ENCODE measurements at places on chromosomes 2 and 18.

DNA sequence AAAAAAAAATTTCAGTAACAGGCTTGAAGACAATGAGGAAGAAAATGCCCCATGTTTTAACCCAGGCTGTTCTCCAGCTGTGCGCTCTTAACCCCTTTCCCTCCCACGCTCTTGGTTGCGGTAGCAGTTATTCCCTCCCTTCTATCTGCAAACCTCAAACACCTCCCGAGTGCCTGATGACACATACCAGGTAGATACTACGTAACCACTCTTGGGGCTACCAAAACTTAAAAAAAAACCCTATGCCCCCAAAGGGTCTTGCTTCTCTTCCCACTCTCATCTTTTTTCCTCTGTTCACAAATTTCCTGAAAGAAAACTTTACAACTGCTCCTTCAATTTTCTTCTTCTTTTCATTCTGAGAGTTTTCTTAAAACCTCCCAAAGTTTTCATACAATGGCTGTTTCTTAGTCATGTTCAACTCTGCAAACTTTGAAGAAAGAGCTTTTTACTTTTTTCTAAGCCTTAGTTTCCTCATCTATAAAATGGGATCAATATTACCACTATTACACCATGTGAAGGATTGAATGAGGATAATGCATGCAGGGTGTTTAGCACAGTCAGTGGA lies 4.9 kb upstream of the DRC1 start:
- H3K27me3 ChIP-seq: peaks cover 14% of the 10 kb centered on the region
- H3K4me1 ChIP-seq: peaks cover 32% of the 10 kb centered on the region
- peak overlapping the region; percentile 39 for H3K27ac ChIP-seq
- peak; percentile 34 for DNase-seq

- no peaks in the 10 kb centered on the region for H3K36me3 ChIP-seq
- DNase-seq: no peak
- H3K4me1 ChIP-seq: no peaks in the 10 kb centered on the region
- no peak overlapping the region for H3K4me3 ChIP-seq
- no peaks in the 10 kb centered on the region for H3K27me3 ChIP-seq
- H3K27ac ChIP-seq: no peak overlapping the region
Observed at GRCh38 chr2:154886316-154886715, 187.8 kb downstream of the KCNJ3 start.

DNA sequence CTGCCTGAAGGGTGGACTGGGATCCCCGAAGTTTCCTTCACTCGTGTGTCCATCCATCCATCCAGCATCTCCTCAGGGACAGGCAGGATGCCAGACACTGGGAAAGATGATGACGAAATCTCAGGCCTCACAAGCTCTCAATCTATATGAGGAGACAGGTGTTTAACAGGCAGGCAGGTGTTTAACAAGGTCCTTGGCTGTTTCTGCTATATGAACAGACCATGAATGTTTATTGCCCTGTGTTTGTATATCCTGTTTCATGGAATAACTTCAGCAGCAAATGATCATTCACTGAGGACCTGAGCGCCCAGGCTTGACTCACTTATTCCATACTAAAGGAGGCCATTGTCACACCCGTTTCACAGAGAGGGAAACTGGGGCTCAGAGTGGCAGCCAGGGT lies 685.8 kb upstream of the HS6ST1 start:
- no peaks in the 10 kb centered on the region for H3K4me1 ChIP-seq
- no peak for DNase-seq
- H3K4me3 ChIP-seq: no peak overlapping the region
- H3K36me3 ChIP-seq: no peaks in the 10 kb centered on the region

DNA sequence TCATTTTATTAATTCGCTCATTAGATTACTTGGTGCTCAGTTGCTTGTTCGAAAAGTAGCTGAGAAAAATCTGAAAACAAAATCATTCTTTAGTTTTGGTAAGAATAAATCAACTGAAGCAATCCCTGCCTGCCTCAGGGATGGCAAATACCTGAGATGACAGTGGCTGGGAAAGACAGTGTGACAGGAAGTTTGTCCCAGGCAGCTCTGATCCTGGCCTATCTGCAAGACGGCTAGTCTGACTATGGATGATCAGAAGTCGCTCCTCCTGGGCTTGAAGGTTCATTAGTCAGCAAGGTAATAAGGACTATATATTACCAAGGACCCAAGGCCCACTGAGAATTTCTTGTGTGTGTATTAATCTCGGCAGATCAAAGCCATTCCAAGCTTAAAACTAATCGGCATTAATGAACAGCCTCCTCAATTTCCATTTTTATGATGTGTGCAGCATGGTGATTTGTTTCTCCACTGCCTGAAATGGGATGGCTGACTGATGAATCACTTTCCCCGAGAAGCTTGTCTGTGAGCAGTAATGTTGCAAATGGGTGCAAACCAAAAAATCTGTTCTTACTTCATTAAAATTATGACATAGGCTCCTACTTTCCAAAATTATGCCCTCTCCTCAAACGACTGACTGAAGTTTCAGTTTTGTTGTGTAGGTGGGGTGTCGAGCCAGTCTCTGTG lies 199.9 kb downstream of the ACTR3 start:
- DNase-seq: no peak
- no peaks in the 10 kb centered on the region for H3K4me1 ChIP-seq
- H3K27me3 ChIP-seq: peaks cover 10% of the 10 kb centered on the region
- H3K27ac ChIP-seq: no peak overlapping the region
- no peak overlapping the region for H3K4me3 ChIP-seq
- no peaks in the 10 kb centered on the region for H3K36me3 ChIP-seq

- peaks cover 15% of the 10 kb centered on the region for H3K36me3 ChIP-seq
- peak; percentile 39 for DNase-seq
- H3K4me3 ChIP-seq: no peak overlapping the region
- H3K27ac ChIP-seq: no peak overlapping the region
- peaks cover 9% of the 10 kb centered on the region for H3K4me1 ChIP-seq
Observed at GRCh38 chr18:63994783-63995399, 25.0 kb downstream of the SERPINB8 start.

DNA sequence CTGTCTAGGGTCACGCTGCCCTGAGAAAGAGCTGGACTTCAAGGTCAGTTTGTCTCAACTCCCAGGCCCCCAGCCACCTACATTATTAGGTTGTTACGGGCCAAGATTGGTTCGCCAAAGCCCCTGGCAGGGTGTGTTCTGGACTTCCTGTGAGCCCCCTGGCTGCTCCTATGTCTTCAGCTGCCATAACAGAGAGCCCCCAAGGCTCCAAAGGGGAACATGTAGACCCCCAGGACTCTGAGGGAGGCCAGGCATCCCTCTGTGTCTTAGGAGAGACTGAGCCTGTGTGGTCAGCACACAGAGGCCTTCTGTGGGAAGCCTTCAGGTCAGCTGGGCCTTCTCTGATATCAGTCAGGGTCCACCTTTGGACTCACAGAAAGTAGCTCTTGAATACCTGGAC lies 58.3 kb downstream of the INHBB start:
- no peak overlapping the region for H3K4me3 ChIP-seq
- H3K27ac ChIP-seq: no peak overlapping the region
- H3K4me1 ChIP-seq: no peaks in the 10 kb centered on the region
- H3K36me3 ChIP-seq: no peaks in the 10 kb centered on the region
- H3K27me3 ChIP-seq: no peaks in the 10 kb centered on the region
- DNase-seq: no peak

GRCh38 chr2:119364798-119365197 lies 1.8 kb downstream of the C2orf76 start:
- no peaks in the 10 kb centered on the region for H3K27me3 ChIP-seq
- peak overlapping the region; percentile 99 for H3K27ac ChIP-seq
- peaks cover 44% of the 10 kb centered on the region for H3K36me3 ChIP-seq
- peaks cover 47% of the 10 kb centered on the region for H3K4me1 ChIP-seq
- peak overlapping the region; percentile 100 for H3K4me3 ChIP-seq

GRCh38 chr2:234950730-234951663 lies 820 bp upstream of the SH3BP4 start:
- DNase-seq: peak; percentile 32
- no peaks in the 10 kb centered on the region for H3K36me3 ChIP-seq
- H3K27ac ChIP-seq: no peak overlapping the region
- H3K4me3 ChIP-seq: peak overlapping the region; percentile 72

DNA sequence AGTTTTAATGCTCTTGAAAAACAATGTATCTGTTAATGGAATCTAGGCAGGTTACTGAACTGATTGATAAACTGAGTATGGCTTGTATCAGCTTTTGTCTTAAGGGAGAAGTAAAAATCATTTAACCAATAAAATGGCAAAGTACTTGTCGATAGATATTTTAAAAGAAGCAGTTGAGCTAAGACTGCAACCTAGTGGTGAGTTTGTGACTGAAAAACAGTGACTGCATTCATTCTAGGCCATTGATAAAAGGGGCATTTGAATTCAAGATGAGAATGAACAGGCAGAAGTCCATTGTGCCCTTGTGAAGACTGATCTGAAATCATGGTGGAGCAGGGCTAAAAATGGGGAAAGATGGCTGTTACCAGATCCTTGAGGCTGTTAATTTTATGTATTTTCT lies 59.4 kb upstream of the MSTN start:
- no peak overlapping the region for H3K27ac ChIP-seq
- no peak overlapping the region for H3K4me3 ChIP-seq
- no peaks in the 10 kb centered on the region for H3K27me3 ChIP-seq
- DNase-seq: no peak
- no peaks in the 10 kb centered on the region for H3K36me3 ChIP-seq
- H3K4me1 ChIP-seq: peaks cover 19% of the 10 kb centered on the region

- no peaks in the 10 kb centered on the region for H3K27me3 ChIP-seq
- H3K4me1 ChIP-seq: no peaks in the 10 kb centered on the region
- no peak overlapping the region for H3K4me3 ChIP-seq
- no peaks in the 10 kb centered on the region for H3K36me3 ChIP-seq
Observed at GRCh38 chr2:29573612-29574011, 347.8 kb downstream of the ALK start.

DNA sequence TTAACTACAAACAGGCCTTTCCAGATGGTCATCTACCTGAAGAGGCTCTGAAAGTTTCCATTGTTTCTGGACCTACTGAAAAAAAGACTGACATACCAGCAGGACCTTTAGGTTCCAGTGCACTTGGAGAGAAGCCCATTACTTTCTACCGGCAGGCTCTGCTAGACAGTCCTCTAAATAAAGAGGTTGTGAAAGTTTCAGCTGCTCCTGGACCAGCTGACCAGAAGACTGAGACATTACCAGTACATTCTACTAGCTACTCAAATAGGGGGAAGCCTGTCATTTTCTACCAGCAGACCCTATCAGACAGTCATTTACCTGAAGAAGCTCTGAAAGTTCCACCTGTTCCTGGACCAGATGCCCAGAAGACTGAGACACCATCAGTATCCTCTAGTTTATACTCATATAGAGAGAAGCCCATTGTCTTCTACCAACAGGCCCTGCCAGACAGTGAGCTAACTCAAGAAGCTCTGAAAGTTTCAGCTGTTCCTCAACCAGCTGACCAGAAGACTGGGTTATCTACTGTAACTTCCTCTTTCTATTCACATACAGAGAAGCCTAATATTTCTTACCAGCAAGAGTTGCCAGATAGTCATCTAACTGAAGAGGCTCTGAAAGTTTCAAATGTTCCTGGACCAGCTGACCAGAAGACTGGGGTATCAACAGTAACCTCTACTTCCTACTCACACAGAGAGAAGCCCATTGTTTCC lies 65.8 kb downstream of the ALMS1 start:
- no peaks in the 10 kb centered on the region for H3K4me1 ChIP-seq
- no peaks in the 10 kb centered on the region for H3K27me3 ChIP-seq
- no peak for DNase-seq
- peaks cover 90% of the 10 kb centered on the region for H3K36me3 ChIP-seq
- no peak overlapping the region for H3K27ac ChIP-seq
- H3K4me3 ChIP-seq: no peak overlapping the region

DNA sequence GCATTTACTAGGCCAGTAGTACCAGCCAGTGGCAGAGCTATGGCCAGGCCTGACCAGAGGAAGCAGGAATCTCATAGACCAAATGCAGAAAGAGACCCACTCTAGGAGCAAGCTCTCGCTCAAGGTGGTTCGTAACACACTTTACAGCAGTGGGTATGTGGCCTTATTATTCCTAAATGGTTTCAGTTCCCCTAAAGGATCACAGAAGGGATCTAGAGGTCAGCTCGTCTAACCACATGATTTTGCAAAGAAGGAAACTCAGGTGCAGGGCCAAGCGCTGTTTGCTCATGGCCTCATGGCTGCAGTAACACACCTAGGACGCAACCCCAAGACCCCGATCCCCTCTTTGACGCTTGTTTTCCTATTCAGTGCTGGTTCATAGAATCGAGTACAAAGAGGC lies 65.5 kb upstream of the ATG16L1 start:
- H3K27me3 ChIP-seq: no peaks in the 10 kb centered on the region
- no peak overlapping the region for H3K4me3 ChIP-seq
- peak overlapping the region; percentile 76 for H3K27ac ChIP-seq

GRCh38 chr2:32940316-32940997 lies 6.3 kb upstream of the LTBP1 start:
- H3K27ac ChIP-seq: no peak overlapping the region
- H3K4me3 ChIP-seq: no peak overlapping the region
- H3K27me3 ChIP-seq: peaks cover 33% of the 10 kb centered on the region
- no peak for DNase-seq
- H3K36me3 ChIP-seq: no peaks in the 10 kb centered on the region
- no peaks in the 10 kb centered on the region for H3K4me1 ChIP-seq

DNA sequence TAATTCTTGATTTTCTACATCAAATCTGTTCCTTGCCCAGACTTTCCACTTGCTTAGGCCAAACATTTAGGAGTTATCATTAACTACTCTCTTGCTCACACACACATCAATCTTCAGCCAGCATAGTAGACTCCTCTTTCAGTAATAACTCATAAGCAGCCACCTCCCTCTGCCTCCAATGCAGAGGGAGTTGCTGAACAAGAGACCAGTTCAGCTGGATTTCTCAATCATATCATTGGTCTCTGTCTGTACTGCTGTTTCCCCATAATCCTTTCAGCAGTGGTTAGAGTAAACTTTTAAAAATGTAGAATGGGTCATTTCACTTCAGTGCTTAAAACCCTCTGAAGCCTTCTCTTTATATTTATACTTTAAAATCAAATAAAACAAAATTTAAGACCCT lies 112.9 kb downstream of the SLC39A10 start:
- H3K27ac ChIP-seq: no peak overlapping the region
- H3K4me1 ChIP-seq: no peaks in the 10 kb centered on the region
- H3K4me3 ChIP-seq: no peak overlapping the region
- DNase-seq: no peak

DNA sequence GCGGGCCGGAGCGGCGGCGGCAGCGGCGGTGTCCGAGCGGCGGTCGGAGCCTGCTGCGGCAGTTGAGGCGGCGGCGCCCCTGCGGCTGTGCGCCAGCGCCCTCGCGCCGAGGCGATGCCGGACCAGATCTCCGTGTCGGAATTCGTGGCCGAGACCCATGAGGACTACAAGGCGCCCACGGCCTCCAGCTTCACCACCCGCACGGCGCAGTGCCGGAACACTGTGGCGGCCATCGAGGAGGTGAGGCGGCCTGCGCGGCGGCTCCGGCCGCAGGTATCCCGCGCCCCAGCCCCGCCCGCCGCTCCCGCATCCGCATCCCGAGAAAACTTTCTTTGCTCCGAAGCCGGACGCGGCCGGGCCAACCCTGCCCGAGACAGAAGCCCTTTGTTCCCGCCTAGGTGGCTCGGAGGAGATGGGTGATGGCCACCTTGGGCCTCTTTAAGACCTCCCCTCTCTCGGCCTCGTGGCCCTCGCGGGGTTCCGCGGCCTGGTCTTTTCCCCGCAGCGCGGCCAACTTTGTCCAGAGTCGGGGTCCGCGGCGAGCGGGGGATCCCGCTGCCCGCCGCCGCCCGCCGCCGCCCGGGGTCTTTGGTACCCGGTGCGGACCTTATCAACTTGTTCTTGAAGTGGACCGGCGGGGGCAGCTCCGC lies 504 bp downstream of the ASAP2 start:
- H3K27me3 ChIP-seq: peaks cover 71% of the 10 kb centered on the region
- H3K4me3 ChIP-seq: peak overlapping the region; percentile 54
- H3K27ac ChIP-seq: no peak overlapping the region
- no peaks in the 10 kb centered on the region for H3K36me3 ChIP-seq

Data from activated T-cell treated with anti-CD3 and anti-CD28 coated beads, Interleukin-2, amount 50 U/mL, for 24 hours (primary cell).